Fibroblast of mammary gland (primary cell): ENCODE measurements at places on chromosomes 6 and 20.

GRCh38 chr20:31967830-31968249 lies at the start of gene XKR7:
TSS of gene XKR7 (plus strand) at chr20:31968151. CDS start at chr20:31968176, 25 bp downstream.
- DNase-seq: no peak

DNA sequence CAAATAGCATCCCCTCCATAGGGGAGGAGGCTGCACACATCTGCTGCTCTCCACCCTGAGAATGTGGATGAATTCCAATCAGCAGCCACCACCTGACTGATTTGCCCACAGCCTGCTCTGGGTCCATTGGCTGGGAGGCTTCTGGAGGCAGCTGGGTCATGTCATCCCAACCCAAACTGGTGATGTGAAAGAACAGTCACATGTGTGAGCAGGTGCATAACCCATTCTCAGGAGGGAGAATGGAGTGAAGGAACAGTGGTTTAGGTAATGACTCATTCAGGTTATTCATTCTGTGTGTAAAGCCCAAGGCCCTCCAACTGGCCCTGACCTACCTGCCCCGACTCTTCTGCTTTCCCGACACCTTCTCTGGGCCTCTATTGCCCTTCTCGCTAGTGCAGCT lies 90.9 kb upstream of the GCM1 start:
- DNase-seq: no peak

DNA sequence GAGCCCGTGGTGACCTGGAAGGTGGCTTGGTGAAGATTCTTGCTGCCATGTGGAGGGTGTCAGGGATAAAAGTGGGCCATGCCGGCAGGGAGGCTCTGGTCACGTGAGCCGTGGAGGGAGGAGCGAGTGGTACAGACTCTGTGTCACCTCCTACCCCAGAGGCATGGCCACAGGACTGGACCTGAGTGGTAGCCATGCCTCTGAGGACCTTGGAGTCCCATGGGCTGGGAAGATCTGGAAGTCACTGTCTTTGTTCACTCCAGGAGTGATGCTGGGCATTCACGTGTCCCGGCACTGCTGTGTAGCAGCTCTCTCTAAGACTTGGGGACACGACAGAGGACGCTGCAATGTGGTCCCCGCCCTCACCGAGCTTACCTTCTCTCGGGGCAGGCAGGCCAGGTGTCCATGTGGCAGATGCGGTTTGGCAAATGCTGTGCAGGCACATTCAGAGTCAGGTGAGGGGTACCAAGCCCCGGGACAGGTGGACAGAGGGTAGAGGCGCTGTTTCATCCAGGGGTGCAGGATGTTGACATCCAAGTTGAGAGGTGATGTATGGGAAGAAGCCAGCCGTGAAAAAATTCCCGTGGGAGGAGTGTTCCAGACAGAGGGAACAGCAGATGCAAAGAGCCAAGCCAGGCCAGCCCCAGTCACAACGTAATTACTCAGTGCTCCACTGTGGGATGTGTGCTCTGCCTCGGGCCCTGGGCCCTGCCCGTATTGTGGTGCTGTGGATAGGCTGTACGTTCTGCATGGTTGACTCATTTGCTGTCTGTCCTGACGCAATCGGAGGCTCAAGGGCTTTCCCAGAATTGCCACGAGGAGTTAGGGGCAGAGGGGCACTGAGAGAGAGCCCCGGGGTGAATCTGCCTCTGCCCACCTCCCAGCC lies 307.8 kb downstream of the TAF4 start:
- DNase-seq: peak; percentile 58

- peak; percentile 17 for DNase-seq
Measured at GRCh38 chr6:81485395-81485794, 267.1 kb downstream of the TENT5A start.

GRCh38 chr6:17478223-17478907 lies 85.0 kb downstream of the CAP2 start:
- DNase-seq: no peak

DNA sequence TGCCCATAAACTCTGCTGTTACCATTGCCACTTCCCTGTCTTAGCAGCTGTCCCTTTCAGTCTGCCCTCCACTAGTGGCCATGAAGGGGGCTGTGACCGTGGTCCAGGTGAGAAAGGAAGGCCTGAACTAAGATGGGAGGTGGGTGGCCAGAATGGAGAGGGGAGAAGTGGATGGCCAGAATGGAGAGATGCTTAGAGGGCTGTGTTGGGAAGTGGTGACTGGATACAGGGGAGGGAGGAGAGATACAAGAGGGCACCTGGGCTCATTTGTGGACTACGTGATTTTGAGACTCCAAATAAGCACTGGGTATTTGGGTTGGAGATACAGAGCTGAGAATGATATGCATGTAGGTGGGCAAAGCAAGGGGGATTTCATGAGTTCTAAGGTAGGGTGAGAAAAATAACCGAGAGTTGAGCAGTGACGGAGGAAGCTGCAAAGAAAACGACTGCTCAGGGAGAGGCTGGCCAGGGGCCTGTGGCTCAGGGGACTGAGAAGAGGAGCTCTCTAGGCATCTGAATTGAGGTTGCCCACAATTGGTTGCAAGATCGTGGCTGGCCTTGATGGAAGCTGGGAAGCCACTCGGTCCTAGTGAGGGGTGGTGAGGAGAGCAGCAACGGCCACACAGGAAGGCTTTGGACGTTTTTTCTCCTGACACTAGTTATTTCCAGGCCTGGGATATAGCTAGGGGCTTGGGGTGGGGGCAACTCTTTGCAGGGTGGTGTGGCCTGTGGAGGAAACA lies 36.9 kb downstream of the PANK2 start:
- DNase-seq: no peak

- DNase-seq: no peak
Measured at GRCh38 chr20:13286052-13286451, 65.0 kb downstream of the ISM1 start.

DNA sequence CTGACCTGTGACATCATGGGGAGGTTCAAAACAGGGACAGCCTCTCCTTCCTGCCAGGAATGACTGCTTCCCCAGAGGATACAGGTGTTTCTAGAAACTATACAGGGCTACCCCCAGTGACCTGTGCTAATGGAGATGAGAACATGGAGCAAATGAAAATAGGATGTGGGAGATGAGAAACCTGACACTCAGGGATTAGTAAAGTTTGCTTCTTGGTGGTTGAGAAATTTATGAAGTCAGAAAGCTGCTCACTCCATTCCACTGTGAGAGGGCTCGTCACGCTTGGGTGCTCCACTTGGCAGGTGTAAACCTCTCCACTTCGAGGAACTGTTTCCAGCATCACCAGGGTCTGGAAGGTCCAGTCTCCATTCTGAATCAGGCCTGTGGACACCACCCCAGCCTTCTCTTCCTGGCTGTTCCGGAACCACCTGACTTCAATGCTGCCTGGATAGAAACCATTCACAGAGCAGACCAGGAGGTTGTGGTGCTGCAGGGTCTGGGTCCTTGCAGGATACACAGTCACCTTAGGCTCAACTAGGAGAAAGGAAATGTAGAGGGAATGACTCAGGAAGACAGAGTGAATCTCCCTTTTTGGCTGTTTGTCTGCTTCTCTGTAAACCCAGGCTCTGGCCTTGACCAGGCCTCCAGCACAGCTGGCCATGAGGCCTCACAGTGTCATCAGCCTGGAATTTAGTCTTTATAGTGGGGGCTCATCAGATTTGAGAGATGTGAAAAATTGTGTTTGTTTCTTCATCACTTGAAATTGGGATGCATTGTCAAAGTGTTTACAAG lies 10.8 kb downstream of the HLA-DRB5 start:
- no peak for DNase-seq

DNA sequence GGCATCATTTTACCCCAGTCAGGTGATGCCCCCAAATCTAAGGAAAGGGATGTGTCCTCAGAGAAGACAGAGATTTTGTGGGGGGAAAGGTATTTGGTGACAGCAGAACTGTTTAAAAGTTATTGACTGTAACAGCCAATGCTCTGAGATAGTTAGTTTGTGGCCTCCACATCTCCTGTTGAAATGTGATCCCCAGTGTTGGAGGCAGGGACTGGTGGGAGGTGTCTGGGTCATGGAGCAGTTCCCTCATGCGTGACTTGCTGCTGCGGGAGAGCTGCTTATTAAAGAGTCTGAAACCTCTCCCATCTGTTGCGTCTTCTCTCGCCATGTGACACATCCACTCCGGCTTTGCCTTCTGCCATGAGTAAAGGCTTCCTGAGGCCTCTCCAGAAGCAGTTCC lies 282.8 kb upstream of the FOXQ1 start:
- DNase-seq: no peak

- DNase-seq: no peak
Measured at GRCh38 chr6:93087606-93088005, 331.8 kb downstream of the EPHA7 start.

- no peak for DNase-seq
Measured at GRCh38 chr6:113750151-113750855, 106.8 kb upstream of the MARCKS start.

- no peak for DNase-seq
Measured at GRCh38 chr6:14275493-14275851, 157.9 kb downstream of the CD83 start.

DNA sequence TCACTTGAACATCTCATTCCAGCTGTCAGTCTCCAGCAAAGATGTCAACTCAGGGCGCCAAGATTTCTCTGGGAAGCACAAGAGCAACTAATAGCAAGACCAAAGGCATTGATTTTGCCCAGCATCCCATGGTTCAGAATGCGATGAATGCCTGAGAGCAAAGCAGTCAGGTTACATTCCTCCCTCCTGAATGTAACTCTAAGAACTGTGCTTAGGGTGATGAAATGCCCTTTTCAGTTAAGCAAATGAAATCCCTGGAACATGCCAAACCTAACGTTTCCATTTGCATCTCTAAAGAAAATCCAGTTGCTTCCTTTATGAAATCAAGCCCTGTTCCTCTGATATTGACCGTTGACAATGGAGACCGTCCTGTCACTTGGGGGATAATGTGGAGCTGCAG lies 224.0 kb upstream of the PLN start:
- DNase-seq: no peak

DNA sequence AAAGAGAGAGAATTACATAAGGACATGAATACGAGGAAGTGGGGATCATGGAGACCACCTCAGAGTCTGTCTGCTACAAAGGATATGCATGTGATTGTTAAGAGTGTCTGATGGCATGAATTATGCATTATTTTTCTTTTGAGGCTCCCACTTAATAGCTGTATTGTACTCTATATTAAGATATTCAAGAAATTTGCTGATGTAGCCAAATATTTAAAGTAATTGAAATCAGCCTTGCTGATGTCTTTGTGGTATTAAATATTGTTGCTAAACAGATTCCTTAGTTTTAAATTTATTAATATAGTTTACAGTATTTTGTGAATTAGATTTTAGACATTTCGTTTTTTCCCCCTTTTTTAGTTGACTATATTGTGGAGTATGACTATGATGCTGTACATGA lies 25.3 kb downstream of the CD2AP start:
- DNase-seq: no peak

- DNase-seq: no peak
Measured at GRCh38 chr20:13915284-13915683, 75.1 kb downstream of the SEL1L2 start.

GRCh38 chr6:76262240-76262639 lies 189.8 kb upstream of the IMPG1 start:
- DNase-seq: no peak

GRCh38 chr6:86707545-86708120 lies 229.7 kb upstream of the HTR1E start:
- no peak for DNase-seq

DNA sequence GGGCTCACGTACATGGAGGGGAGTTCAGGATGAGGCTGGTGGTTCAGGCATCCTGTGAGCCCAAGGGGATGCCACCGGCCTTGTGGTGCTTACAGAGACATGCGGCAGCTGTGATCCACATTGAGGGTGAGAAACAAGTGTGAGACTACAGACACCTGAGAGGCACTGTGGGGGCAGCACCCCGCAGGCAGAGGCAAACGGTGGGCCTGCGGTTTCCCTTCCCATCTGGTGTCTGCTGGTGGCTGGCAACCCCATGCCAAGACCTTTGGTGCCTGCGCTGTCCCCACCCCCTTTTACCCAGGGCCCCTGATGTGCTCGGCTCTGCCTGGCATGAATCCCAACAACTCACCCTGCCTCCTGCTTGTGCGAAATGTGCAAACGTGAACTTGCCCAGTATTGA lies 42.0 kb downstream of the ERMARD start:
- no peak for DNase-seq

DNA sequence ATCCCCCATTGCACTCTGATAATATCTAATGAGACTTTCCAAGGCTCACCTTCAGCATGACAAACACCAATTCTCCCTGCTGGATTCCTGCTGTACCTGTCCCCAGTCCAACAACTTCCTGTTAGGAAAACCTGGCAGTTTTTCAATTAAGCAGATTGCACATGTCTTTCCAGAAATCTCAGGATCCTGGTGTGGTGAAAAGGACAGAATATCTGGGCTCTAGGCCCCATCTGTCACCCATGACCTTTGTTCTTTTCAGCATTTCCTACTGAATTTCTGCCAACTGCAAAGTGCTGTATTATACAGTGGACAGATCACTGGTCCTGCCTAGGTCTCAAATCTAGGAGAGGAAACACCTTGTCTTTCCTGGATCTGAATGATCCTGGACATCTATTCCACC lies 27.7 kb upstream of the DTNBP1 start:
- no peak for DNase-seq

GRCh38 chr20:57530327-57530981 lies 5.5 kb upstream of the CTCFL start:
- DNase-seq: no peak
